Dorsolateral prefrontal cortex (tissue), 122 donors: ENCODE measurements at places on chromosomes 12 and 14.

GRCh38 chr12:43098071-43098470, 453.9 kb downstream of the ADAMTS20 start:
- DNase-seq: no peak

DNA sequence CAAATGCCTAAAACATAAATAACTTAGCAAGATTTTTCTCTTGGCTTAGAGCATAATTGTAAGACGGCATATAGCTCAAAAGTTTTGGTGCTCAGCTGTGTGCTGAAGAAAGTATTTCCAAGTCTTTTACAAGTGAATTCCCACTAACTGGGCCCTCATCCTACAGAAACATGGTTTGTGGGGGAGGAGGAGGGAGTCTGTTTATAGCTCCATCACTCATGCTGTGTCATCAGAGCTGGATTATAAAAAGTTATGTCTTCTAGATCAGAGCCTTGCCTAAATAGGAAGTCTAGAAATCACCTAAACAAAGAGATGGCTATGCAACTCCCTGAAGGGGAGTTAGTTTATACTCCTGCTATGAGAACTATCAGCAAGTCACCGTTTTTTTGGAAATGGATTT, 65.9 kb upstream of the OTOGL start:
- DNase-seq: no peak

DNA sequence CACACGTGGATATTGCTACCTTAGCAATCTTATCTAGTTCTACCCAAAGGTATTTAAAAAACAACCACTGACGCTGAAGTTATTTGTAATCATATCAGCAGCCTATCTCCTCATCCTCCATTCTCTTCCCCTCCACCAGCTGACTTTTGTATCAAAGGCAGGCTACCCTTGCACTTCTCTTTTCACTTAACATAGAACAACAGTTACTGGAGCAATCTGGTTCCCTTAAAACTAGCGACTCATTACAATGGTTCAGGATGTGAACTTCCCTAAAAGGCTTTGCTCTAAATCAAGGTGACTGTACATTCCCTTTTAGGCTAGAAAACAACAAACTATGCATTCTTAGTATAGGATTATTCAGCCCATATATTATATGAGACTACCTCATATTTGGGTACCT, 404.7 kb downstream of the APAF1 start:
- no peak for DNase-seq

GRCh38 chr14:22379727-22380126, 209.3 kb downstream of the DAD1 start:
- DNase-seq: no peak

GRCh38 chr14:92441751-92442504, 71.7 kb upstream of the RIN3 start:
- no peak for DNase-seq

DNA sequence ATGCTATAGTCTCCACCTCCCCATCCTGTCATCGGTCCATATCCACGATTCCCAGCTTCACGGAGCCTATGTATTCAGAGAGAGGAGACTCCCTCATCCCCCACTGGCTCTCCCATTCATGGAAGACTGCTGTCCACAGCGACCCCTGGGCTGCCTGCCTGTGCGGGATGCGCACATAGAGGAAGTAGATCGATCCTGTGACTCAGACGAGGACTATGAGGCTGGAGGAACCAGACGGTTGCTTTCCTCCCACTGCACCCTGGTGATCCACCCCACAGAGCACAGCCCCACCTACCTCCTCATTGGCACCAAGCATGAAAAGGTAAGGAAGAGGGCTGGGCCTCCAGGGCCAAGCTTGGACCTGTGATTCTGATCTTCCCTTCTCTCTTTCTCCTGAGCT, 24.4 kb downstream of the PIGH start:
- DNase-seq: no peak

- no peak for DNase-seq
These were observed 76.2 kb downstream of the PRKD1 start for GRCh38 chr14:29851397-29851796.

DNA sequence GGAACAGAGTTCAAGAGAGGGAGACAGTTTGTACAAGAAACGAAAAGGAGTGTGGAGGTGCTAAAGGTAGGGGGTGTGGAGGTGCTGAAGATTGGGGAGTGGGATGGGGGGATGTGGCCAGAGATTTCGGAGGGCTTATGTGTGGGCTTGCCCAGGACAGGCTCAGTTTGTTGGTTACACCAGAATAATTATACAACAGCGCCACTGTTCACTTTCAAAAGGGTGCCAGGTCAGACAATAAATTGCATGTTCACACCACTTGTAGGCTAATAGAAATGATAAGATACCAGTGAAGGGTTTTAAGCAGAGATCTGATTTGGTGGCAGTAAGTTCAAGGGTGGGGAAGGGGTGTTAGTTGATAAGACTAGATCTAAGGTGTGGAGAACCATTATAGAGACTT, 75.3 kb downstream of the PRKCH start:
- DNase-seq: no peak

DNA sequence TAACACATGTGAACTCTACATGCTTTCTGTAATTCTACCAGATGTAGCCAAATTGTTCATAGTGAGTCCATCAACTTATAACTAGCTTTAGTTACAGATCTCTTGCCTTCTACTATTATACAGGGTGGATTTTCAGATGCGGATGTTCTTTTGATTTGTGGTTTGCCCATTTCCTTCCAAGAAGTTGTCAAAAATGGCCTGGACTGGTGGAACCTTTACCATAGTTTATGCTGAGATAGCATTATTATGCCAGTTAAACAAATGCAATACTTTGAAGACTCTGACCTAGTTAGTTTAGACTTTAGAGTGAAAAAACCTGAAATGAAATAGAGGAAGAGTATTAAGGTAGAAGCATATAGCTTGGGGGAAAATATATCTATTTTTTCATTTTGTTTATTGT, 27.4 kb upstream of the CFL2 start:
- DNase-seq: no peak

DNA sequence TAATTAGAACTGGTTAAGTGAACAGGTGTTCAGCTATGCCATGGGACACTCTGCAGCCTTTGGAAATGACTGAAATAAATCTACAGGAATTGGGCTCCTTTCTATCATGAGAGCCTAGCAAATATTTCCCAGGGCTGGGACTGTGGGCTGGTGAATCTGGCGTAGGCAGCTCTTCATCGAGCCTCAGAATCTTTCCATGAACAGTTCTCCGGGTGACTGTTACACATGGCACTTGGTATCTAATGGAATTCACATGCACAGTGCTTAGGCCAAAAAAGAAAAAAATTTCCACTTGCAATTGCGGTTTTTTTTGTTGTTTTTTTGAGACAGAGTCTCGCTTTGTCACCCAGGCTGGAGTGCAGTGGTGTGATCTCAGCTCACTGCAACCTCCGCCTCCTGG, 32.1 kb downstream of the PRKAB1 start:
- no peak for DNase-seq

DNA sequence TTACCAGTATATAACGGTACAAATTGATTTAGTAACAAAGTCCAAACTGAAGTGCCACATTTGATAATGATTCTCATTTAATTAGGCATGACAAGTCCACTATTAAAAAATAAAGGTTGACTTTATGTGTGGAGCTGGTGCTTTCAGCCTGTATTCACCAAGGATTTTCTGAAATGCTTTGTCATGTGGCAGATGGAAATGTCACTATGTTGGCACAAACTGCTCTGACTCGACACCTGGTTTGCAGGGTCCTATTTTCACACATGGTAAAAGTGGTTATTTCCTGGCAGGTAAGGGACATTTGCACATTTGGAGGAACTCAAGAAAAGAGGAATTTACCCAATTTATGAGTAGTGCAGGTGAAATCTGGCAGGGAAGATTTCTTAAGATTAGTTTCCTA, 572.6 kb upstream of the MDGA2 start:
- DNase-seq: no peak

DNA sequence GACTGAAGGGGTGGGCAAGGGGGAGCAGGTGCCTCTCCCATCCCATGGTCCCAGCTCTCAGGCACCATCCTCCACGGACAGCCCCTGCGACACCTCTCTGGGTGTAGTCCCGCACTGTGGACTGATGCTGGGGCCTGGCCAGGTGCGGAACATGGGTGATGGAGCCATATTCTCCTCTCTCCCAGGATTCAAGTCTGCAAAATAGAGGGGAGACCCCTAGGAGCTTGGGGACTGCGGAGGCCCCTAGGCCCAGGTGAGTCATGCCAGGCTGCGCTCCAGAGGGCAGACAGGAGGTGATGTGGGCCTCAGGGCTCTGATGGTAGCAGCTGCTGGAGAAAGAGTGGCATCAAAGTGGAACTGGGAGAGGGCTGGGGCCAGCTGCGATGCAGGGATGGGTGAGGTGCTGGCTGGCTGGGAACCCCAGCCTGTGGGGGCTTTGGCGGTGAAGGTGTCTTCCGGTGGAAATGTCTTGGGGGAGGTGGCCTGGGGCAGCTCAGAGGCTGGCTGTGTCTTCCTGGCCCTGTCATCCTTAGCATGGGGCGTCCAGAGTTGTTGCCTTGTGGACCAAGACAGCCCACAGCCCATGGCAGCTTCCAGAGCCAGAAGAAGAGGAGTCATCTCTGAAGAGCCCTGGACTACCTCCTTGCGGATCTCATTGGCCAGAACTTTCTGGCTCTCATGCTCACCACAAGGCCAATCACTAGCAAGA, 149.1 kb downstream of the KIF26A start:
- DNase-seq: no peak

- DNase-seq: no peak
These were observed 8.0 kb downstream of the CACNB3 start for GRCh38 chr12:48826209-48826855.

- DNase-seq: no peak
These were observed 399 bp upstream of the ZNF705A start for GRCh38 chr12:8156416-8156815.

- no peak for DNase-seq
These were observed 50.9 kb downstream of the CLIP1 start for GRCh38 chr12:122371475-122372045.

GRCh38 chr14:54688229-54688628, 121.3 kb downstream of the SAMD4A start:
- DNase-seq: no peak

GRCh38 chr12:123897221-123897620, 75.4 kb downstream of the CCDC92 start:
- DNase-seq: no peak

- no peak for DNase-seq
These were observed 186.9 kb upstream of the TMPO start for GRCh38 chr12:98328467-98328866.

DNA sequence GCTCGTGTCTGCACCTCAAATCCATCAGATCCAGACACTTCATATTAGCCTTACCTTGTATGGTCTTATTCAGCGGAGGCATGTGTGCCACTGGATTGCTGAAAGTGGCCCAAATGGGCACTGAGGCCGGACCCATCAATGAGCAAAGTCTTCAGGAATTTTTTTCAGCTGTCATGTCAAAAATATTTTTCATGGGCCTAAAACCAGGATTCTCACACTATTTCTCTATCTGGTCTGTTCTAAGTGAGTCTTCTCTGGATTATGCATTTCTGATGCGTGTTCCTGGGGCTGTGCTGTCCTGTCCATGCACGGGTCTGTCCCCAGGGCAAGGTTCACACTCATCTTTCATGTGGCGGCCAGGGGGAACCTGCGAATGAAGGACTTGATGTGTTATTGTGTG, 94.6 kb downstream of the KCNA5 start:
- DNase-seq: no peak
